CD8-positive, alpha-beta T cell (primary cell): ENCODE measurements at places on chromosomes 7 and 10.
A peak's percentile ranks its signal among the peaks of the same experiment; 100 is the strongest.

DNA sequence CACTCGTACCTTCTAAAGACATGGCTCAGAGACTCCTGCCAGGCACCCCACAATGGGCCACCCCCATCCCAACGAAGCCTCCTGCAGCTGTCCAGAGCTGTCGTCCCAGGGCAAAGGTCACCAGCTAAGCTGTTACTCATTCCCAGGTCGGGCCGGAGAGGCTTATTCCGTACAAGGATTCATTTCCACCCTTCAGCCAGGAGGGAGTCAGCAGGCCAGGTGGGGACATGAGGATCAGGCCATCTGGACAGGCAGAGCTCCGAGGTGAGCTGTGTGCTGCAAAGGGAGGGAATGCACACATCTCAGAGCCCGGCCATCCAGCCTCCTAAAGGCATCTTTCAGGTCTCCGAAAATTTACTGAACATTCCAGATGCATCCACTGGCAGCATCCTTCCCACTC lies 63.9 kb upstream of the NANOS1 start:
- DNase-seq = no peak

DNA sequence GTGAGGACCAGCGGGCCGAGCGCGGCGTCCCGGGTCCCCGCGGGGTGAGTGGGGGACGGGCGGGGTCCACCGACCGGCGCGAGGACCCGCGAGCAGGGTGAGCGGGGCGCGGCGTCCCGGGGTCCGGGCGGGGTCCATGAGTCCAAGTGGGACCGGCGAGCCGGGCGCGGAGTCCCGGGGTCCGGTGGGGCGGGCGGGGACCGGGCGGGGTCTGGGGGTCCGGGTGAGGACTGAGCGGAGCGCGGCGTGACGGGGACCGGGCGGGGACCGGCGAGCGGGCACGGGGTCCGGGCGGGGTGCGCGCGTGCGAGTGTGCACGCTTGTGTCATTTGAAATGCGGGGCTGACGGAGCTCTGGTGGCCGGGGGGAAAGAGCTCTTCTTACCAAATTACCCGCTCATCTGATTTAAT lies 765 bp downstream of the CELF2 start:
- no peak for DNase-seq

DNA sequence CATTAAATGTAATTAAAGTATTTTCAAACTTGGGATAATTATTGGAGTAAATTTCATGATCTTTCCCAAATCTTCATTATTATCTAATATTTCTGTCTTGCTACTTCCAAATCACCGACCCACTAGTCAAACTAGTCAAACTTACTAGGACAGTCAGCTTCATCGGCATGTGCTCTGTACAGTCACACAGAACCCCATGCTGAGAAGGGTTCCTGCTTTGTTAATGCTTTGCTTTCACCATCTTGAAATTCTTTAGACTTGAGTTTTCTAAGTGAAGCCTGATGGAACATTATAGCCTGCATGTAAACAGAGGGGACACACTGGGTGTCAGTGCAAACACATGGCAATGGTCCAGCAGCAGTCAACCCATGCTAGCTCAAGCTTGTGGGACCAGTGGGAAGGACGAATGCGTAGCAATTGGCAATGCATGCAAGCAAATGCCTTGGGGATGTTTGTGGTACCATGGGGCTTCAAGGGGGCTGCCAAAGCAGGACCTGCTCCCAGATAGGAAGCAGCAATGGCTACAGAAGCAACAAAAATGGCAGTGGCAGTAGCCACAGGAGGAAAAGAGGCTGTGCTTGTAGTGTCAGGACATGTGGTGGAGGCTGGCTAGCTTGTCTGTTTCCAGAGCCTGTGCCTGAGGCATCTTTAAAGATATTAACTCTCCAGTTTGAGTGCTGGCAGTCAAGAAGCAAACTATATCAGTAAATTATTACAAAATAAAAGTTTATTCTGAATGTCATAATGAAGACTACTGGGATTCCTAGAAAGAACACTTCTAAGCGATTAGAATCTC lies 441.1 kb upstream of the SEMA3D start:
- no peak for DNase-seq

- DNase-seq = peak; percentile 49
Observed at GRCh38 chr7:155815332-155816191, 3.3 kb upstream of the SHH start.

DNA sequence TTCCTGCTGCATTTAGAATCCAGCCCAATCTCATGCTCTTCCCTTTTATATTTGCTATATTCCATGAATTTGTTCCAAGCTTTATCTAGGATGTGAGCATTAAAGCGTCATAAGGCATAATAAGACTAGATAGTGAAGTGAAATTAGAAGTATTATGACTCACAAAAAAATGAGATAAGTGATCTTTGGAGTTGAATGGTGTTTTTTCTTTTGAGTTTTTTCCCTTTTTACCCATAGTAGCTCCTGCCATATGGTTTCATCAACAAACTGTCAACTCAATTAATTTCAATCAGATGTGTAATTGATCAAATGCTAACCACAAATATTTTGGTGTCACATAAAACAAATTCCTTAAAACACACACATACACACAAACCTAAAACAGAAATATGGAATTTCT lies 17.0 kb downstream of the KLHDC10 start:
- DNase-seq = no peak

- DNase-seq = no peak
Observed at GRCh38 chr7:85239109-85239508, 52.3 kb upstream of the SEMA3D start.

- DNase-seq = no peak
Observed at GRCh38 chr10:112634096-112634830, 187.2 kb downstream of the VTI1A start.

DNA sequence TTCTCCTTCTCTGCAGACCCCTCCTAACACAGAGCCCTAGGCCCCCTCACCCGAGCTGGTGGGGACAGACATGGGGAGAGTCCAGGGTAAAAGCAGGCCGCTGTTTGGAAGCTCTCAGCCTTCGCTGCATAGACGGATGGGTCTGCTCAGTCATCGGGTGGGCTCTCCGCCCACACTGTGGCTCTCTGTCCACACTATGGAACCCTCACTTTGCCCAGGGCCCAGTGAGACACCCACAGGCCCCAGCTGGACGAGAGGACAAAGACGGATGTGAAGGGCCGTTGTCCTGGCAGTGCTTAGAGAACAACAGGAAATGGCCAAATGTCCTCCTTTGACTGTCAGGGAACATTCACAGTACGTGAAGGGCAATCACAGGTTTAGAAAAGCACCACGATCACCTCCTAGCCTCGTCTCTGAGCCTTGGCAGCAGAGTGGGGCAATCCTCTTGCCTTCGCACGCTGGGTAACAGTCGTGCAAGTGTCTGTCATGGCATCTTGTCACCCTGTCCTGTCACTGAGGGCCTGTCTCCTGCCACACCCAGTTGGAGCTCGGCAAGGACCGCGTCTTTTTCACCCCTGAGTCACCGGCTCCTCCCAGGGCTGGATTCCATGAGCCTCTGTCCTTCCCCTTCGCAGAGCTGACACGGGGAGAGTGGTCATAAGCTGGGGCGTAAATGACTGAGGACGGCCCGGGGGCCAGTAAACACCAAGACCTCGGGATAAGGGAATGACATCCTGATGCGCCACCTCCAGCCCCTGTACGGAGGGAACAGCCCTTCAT lies 80.6 kb downstream of the PRKAG2 start:
- no peak for DNase-seq

DNA sequence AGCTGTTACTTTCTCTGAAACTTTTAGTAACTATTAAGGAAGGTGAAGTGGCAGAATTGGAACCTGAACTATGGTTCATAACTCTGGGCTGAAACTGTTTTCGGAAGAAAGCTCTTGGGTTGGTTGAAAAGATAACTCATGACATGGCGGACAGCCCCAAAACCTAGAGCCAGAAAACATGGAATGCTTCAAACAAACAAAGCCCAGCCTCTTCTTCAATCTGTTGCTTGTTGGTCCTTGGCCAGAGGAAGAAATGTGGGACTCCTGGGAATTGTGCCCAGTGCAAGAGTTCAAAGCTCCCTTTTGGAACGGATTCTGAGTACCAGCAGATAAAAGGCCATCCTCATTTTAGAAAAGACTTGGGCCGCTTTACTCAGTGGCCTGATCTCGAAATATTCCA lies 52.9 kb upstream of the CACNB2 start:
- DNase-seq = no peak

DNA sequence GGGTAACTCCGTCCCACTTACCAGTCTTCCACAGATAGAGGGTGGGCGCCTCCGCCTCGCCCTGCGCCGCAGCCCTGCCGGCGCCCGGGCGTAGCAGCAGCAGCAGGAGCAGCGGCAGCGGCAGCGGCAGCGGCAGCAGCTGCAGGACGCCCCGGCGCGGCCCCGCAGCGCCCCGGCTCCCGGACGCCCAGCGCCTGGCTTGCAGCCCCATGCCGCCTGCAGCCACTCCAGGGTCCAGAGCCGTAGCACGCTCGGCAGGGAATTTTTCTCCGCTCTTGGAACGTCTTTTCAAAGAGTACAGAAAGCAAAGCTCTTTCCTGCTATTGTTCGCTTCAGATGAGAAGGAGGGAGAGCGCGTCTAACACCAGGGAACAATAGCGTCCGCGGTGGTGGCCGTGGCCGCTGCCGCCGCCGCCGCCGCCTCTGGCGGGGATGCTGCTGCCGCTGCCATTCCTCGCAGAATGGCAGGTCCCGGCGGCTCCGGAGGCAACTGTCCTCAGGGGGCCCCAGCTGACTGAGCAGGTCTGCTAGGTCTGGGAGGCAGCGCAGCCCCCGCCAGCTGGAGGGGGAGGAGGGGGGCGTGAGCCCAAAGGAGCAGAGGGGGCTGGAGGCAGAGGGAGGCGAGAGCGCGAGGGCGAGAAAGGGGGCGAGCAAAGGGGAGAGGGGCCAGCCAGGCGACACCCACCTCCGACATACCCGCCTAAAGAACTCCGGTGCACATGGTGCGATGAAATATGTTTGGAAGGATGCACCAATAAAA lies at the start of gene THSD7A:
Gene THSD7A, minus strand, starts transcription at position 463 of the 760 bp plus-strand sequence. Its CDS starts 252 bp downstream, at position 211.
- no peak for DNase-seq

DNA sequence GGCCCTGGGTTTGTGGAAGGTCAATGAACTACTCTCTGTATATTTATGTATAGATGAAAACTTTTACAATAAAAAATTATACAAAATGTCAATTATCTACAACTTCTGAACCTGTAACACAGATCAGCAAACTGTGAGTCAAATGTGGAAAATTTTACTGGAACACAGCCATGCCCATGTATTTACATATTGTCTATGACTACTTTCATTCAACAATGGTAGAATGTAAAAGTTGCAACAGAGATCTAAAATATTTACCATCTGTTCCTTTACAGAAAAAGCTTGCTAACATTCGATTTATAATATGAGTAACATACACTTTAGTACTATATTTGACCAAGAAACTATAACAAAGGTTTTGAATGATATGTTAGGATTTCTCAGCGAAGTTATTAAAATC lies 481.6 kb downstream of the PARD3 start:
- no peak for DNase-seq

DNA sequence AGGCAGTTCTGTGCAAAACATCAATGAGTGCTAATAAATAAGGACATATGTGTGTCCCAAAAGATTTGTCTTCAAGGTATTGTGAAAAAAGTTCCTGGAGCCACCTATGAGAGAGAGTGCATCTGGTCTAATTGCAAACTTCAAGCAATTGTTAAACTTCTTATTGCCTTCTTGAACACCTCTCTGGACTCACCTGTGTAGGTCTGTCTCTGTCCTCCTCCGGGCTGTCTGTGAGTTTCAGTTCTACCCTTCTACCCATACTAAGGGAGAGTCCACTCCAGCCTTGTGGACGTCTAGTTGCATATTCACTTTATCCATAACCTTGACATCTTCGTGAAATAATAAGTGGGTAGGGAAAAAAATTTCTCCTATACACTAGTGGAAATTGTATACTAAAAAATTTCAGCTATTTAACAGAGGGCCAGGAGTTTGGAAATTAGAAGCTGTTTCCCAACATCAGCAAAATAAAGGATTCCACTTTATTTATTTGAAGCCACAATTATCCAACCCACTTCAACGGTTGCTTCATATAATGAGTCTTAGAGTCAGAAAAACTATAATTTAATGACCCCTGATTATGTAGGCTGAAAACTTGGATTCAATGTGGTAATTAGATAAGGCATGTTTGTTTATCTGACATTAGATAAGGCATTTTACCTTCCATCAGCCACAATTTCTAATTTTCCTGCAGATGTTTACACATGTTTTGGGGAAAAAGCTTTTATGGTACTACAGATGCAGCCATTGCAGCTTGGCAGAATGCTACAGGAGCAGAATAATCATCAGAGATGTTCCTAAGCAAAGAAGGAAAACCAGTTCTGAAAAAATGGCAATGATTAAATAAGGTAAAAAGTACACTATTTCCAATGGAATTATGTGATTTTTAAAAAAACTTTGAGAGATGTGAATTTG lies 150.8 kb upstream of the FAM3C start:
- no peak for DNase-seq

- DNase-seq = no peak
Observed at GRCh38 chr7:151735851-151736402, 141.0 kb downstream of the PRKAG2 start.

DNA sequence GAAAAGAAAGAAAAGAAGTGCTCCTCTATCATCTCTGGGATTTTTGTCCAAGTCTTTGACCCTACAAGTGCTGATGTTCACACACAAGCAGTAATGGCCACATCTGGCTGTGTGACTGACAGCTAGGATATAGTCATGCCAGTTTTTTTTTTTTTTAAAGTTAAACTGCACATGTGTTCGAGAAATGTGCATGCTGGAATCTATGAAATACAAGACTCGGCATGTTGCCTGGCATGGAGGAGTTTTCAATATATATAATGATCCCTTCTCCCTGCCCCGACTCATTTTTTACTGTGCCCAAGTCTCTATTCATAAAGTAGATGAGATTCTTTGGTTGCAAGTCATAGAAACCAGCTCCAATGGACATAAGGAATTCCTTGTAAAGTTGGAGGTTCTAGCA lies 60.4 kb upstream of the FGFR2 start:
- DNase-seq = no peak

GRCh38 chr10:98431016-98431415 lies 15.7 kb downstream of the HPS1 start:
- no peak for DNase-seq

DNA sequence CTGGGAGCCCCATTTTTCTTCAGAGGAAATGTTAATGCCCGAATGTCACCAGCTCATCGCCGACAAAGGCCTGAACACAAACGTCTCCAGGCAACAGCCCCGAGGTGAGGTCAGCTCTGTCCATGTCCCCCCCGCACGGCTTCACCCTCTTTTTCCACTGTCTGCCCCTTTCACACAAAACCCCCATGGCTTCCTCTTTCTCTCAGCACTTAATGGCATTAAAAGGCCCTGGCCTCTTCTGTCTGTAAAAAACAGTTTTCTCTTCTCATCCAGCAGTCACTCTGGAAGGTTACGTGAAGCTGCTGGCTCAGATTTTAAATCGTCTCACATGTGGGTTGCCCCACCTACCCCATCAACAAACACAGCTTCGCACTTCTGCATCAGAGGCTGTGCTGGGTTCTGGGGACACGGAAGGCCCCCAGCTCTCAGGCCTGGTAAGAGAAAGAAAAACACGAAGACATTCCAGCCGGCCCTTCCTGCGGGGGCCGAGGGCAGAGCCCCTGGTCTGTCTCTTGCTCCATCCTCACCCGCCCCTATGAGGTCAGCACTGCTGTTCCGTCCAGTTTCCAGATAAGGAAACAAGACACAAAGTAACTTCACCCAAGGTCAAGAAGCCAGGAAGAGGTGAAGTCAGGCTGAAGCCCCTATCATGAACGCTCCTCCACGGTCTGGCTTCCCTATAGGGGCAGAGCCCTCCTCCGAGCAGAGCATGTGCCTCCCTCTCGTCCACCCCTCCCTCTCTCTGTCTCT lies 91.1 kb upstream of the PDGFA start:
- DNase-seq = peak; percentile 63
